ENCODE measurements at places on chromosomes 3 and 15.

DNA sequence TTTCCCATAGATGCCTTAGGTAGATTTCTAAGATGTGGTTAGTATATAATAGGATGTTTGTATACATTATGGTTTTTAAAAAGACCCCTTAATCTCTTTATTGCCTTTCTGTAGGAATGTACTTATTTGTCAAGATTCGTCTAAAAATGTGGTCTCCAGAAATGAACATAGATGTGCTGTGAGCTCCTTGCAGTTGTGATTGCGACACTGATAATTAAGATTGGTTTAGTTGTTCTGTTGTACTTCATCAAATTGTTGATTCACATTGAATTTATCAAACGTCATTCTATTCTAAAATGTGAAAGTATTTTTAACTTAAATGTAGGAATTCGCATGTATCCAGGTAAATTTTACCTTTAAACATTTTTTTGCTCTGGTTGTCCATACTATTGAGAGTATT, 51.2 kb downstream of the CMC1 start:
- DNase-seq: no peak

DNA sequence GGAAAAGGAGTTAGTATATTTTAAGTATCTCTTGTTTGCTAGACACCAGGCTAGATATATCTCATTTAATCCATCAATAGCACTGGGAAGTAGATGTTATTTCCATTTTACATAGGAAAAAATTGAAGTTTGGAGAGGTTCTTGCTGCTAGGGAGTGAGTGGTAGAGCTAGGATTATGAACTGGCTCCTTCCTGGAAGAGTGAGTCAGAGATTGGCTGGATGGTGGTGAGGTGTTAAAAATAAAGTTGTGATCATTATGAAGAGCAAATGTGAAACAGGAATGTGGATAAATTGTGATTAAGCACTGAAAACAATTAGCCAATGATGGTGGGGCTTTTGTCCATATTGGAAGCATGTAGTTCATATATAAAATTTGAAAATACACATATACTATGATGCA, 234.2 kb downstream of the WNT5A start:
- DNase-seq: peak; percentile 26

DNA sequence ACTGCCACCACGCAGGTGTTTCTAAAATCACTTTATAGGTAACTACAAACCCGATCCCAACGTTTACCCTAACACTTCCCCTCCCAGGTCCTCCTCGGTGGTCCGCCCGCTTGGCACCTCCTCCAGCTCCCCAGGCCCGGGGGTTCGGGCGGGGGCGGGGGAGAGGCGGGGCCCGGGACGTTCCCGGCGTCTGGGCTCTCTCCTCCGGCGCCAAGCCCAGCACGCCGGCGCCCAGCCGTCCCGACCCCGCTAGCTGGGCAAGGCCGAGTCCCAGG, 562 bp downstream of the CGGBP1 start:
- DNase-seq: no peak

GRCh38 chr3:142857056-142857455, 31.8 kb downstream of the PCOLCE2 start:
- no peak for DNase-seq

- DNase-seq: no peak
Measured at GRCh38 chr3:5423076-5423475, 235.6 kb downstream of the EDEM1 start.

DNA sequence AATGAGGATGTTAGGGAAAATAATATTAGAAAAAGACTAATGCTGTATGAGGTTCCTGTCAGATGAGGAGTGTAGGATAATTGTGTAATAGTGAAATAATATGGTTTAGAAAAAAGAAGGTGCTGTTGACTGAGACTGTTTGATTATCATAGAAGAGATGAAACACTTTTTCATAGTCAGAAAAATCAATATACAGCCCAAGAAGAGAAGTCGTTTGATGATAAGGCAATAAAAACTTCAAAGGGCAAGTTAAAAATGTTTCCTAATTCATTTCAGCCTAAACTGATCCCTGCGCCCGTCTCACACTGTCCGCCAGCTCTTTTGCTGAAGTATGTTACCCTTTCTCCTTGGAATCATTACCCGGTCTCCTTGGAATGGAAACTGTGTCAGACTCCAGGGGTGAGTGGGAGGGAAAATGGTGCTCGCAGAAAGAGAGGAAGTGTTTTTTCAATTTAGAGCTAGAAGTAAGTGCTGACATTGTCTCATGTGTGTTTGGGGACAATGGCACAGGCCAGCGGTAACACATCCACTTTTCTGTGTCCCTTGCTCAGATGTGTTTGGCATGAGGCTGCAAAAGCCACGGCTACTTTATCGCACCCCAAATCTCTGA, 23.6 kb downstream of the DUT start:
- peak; percentile 57 for DNase-seq

DNA sequence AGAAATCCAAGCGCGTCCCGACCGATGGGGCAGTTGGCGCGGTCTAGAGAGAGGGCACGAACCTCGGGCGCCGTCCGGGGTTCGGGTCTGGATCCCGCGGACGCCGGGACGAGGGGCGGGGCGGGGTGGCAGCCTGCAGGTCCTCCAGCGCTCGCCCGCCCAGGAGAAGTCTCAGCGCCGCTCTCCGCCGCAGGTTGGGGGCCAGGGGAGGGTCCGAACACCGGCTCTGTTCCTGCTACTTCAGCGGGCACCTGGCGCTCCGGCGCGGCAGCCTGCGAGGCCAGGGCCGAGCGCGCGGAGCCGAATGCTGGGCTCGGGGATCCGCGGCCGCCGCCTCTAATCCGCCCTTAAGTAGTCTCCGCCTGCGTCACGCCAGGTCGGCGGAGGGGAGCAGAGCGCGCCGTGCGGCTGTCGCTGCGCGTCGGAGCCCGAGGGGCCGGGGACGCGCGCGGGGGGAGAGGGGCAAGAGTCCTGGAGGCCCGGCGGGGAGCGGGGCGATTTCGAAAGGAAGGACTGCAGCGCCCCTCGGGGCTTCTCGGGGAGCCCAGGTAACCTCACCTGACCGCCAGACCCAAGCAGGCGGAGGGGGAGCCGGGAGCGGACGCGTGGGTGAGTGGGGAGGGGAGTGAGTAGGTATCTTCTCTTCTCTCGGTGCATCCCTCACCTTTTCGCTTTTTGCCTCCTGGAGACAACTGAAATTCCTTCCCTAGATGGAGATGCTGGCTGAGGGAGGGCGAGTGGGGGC, at the start of gene GJD2:
GJD2 (minus strand) TSS at position 325 of the 745 bp plus-strand sequence. CDS start 510 bp downstream, outside the sequence.
- no peak for DNase-seq

- peak; percentile 89 for DNase-seq
Measured at GRCh38 chr3:46006238-46007032, 10.8 kb upstream of the FYCO1 start.

GRCh38 chr3:149610351-149611105, 47.3 kb downstream of the WWTR1 start:
- no peak for DNase-seq

GRCh38 chr3:182041668-182042291, 330.1 kb downstream of the SOX2 start:
- DNase-seq: no peak

DNA sequence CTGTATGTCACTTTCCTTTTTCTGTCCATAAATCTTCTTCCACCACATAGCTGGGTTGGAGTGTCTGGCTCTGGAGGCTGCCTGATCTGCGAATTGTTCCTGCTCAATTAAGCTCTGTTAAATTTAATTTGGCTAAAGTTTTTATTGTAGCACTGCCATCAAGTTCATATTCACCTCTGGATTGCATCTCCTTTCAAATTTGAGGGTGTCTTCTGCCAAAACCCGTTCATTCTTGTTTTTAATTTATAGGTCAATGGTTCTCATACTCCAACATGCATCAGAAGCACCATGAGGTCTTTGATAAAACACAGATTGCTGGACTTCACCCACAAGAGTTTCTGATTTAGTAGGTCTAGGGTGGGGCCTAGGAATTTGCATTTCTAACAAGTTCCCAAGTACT, 276.5 kb upstream of the NECTIN3 start:
- no peak for DNase-seq

DNA sequence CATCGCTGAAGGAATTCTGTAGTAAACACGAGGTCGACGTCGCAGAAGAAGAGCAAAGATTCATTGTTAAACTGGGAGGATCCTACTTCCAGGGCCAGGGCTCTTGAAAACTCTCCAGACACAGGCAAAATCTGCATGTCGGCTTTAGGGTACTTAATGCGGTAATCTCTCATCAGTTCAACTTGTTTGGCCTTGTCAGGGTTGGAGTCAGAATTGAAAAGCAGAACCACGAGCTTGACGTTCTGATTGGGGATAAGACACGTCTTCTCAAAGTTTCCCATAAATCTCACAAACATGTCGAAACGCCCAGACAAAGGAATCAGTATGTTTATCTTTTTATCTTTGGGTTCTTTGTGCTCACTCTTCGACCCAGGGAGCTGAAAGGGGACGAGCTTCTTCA, 74.0 kb downstream of the CHSY1 start:
- DNase-seq: no peak

GRCh38 chr15:82231233-82231632, 31.3 kb downstream of the EFL1 start:
- no peak for DNase-seq

DNA sequence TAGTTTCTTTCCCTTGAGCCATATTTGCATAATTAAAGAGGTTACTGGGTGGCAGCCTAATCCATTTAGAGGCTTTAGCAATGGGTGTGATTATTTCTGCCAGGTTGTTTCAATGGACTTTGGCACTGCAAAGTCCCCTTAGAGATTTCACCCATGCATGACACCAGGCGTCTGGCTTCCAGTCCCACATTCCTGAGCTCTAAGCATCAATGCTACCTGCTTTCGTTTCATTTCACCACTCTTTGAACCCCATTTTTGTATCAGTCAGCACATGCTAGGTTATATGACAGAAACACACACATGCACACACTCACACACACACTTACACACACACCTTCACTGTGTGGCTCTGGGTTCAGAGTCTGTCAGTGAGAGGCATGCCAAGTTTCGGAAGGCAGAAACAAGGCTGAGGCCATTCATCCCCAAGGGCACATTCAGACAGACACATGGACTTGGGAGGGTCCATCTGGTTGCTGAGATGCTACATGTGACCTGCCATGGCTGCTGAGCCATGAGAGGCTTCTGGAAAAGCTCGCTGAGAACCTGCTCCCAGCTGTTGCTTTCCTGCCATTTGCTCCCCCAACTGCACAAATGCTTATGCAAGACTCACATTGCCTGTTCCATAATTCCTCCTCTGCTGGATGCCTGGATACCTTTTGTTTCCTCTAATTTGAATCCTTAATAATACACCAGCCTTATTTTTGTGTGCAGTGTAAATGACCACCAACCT, 354.1 kb downstream of the GABRG3 start:
- no peak for DNase-seq

DNA sequence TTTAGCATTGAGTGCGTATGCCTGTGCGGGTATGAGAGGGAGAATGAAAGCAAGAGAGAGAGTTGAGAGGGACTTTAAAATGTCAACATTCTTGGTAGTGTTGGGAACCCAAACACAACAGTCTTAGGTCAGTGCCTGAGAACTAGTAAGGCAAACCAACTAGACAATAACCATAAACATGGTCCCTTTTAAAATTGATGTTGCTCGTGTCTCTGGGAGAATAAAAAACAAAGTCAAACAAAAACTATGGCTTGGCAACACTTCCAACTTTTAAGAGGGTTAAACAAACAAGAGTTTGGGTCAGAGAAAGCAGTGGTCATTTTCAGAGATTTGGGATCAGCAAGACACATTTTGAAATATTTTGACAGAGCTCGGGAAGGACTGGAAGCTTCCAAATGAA, 146.7 kb upstream of the THBS1 start:
- no peak for DNase-seq

DNA sequence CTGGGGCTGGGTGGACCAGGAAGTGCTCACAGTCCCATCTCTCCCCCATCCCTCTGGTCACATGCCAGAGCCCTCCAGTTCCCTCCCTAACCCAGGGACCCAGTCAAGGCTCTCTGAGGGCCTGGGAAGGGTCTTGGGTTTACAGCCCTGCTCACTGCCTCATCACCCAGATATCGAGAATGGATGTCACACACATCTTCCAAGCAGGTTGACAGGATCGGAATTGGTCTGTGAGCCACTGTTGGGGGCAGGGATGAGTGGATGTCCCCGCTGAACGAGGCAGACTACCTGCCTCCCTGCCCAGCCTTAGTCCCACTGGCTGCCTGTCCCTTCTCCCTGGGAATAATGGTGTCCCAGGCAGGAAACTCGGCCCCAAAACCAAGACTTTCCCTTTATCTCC, 20.0 kb upstream of the GOLGA6C start:
- DNase-seq: no peak

GRCh38 chr3:184174284-184174645, 390 bp upstream of the AP2M1 start:
- DNase-seq: no peak

- no peak for DNase-seq
Measured at GRCh38 chr3:16264174-16264707, 502 bp downstream of the DPH3 start.

DNA sequence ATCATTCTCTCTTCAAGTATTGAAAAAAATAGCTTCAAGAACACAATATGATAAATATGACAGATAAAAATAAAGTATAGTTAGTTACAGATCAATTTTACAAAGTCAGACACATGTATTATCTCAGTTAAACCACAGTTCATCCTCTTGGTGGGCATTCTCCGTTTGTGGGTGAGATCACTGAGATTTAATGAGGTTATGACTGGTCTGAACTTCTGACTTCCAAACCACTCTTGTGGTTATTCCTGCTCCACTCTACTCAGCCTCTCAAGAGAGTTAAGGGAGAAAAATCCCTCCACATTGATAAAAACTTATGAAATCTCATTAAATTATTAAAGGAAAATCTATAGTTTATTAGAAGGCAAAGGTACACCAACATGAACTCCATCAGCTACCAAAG, 229.9 kb upstream of the LRTM1 start:
- DNase-seq: peak; percentile 59

- DNase-seq: peak; percentile 34
Measured at GRCh38 chr3:24100696-24101402, 155.8 kb downstream of the NR1D2 start.

GRCh38 chr3:38374221-38374620, 27.6 kb downstream of the XYLB start:
- DNase-seq: no peak

Data from AG10803 (cell line).